Cerebellar nuclear complex (tissue), 1 donor: ENCODE measurements at places on chromosomes 4 and X.

- no peak for DNase-seq
Observed at GRCh38 chr4:179353786-179354185, 1911.5 kb upstream of the AGA start.

DNA sequence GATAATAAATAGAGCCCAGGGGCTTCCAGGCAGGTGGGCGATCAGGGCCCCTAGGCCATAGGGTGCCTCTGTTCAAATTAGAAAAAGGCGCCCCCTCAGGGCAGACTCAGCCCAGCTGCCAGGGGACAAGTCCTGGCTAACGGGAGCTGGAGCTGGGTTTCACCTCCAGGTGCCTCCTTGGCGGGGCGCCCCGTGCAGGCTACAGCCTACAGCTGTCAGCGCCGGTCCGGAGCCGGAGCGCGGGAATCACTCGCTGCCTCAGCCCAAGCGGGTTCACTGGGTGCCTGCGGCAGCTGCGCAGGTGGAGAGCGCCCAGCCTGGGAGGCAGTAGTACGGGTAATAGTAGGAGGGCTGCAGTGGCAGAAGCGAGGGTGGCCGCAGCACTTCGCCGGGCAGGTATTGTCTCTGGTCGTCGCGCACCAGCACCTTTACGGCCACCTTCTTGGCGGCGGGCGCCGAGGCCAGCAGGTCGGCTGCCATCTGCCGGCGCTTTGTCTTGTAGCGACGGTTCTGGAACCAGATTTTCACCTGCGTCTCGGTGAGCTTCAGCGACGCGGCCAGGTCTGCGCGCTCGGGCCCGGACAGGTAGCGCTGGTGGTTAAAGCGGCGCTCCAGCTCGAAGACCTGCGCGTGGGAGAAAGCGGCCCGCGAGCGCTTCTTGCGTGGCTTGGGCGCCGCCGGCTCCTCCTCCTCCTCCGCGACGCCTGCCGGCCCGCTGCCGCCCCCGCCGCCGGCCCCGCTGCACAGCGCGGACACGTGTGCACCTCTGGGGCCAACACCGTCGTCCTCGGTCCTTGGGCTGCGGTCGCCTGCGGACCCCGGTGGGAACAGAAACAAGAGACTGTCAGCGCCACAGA is 2.4 kb downstream of the NKX3-2 start:
- DNase-seq: no peak

DNA sequence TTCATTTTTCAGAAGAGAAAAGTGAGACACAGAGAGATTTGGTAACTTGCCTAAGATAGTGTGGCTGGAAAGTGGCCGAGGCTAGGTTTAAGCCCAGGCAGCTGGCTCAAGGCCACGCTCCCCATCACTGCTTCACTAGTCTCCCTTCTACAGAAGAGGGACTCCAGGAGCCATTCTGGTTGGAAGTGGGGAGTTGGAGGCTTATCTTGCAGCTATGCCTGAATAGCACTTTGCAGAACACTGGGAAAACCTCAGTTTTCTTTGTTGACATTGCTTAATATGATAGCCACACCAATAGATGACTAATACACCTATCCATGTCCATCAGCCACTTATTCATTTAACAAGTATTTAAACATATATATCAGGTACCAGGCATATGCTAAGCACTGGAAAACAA is 18.5 kb downstream of the LRRC66 start:
- no peak for DNase-seq

DNA sequence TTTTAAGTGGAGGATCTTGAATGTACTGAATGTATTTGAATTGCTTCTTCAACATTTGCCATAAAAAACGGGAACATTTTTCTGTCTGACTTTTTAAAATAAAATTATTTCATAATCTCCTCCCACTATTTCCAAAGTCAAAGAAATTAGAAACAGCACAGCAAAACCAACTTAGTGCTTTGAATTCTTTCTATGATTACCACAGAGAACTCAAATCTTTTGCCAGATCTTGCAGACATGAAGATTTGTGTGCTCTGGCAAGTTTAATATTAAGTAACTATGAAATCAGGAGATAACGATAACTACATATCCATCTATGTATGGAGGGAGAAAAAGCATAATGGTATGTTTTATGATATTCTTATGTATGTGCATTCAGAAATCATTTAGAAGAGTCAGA is 982.2 kb downstream of the PCDH7 start:
- DNase-seq: no peak
